Prostate gland (tissue), 2 donors: ENCODE measurements at places on chromosomes 1 and 21.

DNA sequence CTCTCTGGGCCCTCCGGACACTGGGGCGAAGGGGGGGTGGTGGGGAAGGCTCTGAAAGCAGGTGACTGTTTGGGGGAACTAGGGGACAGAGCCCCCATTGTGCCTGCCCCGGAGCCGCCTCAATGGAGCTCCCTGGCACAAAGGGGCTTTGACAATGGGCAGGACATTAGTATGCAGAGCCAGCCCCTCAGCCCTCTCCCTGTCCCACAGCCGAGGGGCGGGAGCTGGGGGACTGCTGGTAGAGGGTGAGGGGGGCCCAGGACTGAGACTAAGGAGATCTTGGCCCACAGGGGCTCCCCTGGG, 7.8 kb downstream of the KCNJ10 start:
- H3K4me3 ChIP-seq: no peak overlapping the region
- H3K36me3 ChIP-seq: no peaks in the 10 kb centered on the region
- no peaks in the 10 kb centered on the region for H3K4me1 ChIP-seq

GRCh38 chr1:231420959-231421545, 1.0 kb downstream of the EGLN1 start:
- H3K4me3 ChIP-seq: peak overlapping the region; percentile 66
- peak overlapping the region; percentile 96 for H3K27ac ChIP-seq
- no peaks in the 10 kb centered on the region for H3K36me3 ChIP-seq
- peaks cover 3% of the 10 kb centered on the region for H3K4me1 ChIP-seq
- H3K27me3 ChIP-seq: no peaks in the 10 kb centered on the region

GRCh38 chr1:177646757-177647730, 322.8 kb downstream of the SEC16B start:
- peaks cover 3% of the 10 kb centered on the region for H3K4me1 ChIP-seq
- no peaks in the 10 kb centered on the region for H3K36me3 ChIP-seq
- peaks cover 3% of the 10 kb centered on the region for H3K27me3 ChIP-seq
- no peak overlapping the region for H3K4me3 ChIP-seq

GRCh38 chr1:68815632-68816031, 318.8 kb upstream of the DEPDC1 start:
- H3K36me3 ChIP-seq: no peaks in the 10 kb centered on the region
- no peak for DNase-seq
- H3K27ac ChIP-seq: no peak overlapping the region
- H3K4me3 ChIP-seq: no peak overlapping the region

- H3K4me3 ChIP-seq: no peak overlapping the region
- no peak overlapping the region for H3K27ac ChIP-seq
- no peaks in the 10 kb centered on the region for H3K36me3 ChIP-seq
- H3K27me3 ChIP-seq: no peaks in the 10 kb centered on the region
Measured at GRCh38 chr1:33685256-33685655, 178.6 kb upstream of the HMGB4 start.

- no peak overlapping the region for H3K4me3 ChIP-seq
- H3K36me3 ChIP-seq: peaks cover 6% of the 10 kb centered on the region
- H3K27me3 ChIP-seq: no peaks in the 10 kb centered on the region
- H3K4me1 ChIP-seq: peaks cover 14% of the 10 kb centered on the region
Measured at GRCh38 chr1:1345860-1346500, 3.2 kb downstream of the DVL1 start.

DNA sequence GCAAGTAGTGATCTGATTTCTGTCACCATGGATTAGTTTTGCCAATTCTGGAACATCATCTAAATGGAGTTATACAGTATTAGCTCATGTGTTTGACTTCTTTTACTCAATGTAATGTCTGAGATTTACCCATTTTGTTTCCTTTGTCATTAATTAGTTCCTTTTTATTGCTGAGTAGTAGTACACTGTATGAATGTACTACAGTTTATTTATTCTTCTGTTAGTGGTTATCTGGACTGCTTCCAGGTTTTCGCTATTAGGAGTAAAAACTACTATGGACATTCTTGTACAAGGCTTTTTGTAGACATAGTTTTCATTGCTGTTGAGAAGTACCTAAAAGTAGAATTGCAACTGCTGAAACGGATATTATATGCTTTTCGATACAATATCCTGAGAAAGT, 14.1 kb downstream of the SUCO start:
- no peaks in the 10 kb centered on the region for H3K4me1 ChIP-seq
- H3K36me3 ChIP-seq: no peaks in the 10 kb centered on the region
- no peak overlapping the region for H3K27ac ChIP-seq
- no peak for DNase-seq
- no peaks in the 10 kb centered on the region for H3K27me3 ChIP-seq

DNA sequence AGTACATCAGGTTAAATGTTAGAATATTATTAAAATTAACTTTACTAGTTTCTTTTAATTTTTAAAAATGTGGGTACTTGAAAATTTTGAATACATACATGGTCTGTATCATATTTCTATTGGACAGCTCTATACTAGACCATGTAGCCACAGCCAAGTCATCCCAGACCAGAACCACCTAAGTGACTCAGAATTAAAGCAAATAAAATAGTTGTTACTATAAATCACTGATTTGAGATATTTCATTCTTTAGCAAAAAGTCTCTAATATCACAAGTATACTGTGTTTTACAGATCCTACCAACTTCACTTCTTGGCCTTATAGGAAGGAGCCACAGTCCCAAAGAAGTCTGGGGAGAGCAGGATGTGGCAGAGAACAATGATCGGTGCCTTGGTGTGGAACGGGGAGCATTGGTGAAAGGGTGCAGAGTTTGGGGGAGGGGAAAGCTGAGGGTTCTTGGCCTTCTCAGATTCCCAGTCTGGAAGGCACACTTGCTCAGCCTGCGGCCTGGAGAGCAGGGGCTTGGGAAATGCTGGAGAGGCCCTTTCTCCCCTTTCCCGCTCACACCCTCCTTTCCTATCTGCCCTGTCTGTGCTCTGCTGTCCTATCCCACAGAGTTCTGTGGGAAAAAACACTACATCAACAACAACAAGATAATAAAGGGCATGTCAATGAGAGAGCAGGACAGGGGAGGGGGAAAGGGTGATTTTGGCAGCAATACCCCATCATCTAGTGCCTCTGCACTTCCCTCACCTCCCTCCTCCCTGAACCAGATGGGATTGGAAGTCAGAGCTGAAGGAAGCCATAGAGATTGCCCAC, 122.1 kb downstream of the NGF start:
- H3K4me3 ChIP-seq: no peak overlapping the region
- no peaks in the 10 kb centered on the region for H3K4me1 ChIP-seq
- no peaks in the 10 kb centered on the region for H3K36me3 ChIP-seq
- H3K27me3 ChIP-seq: no peaks in the 10 kb centered on the region

DNA sequence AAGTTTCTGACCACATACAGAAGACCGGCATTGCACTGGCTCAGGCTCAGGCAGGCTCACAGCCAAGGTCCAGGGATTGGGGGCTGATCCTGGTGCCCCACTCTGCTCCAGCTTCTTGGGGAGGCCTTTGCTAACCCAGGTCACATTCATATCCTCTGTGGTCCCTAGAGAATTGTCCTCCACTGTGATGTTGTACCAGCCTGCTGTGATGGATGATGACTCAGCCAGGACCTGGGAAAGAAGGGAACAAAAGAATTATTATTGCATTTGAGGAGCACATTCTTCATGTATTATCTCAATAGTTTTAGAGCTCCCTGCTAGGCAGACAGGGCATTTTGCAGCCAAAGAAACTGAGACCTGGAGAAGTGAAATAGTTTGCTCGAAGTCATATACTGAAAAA, 114.3 kb upstream of the ETV3 start:
- H3K27me3 ChIP-seq: no peaks in the 10 kb centered on the region
- no peaks in the 10 kb centered on the region for H3K4me1 ChIP-seq
- H3K4me3 ChIP-seq: no peak overlapping the region
- no peak for DNase-seq
- no peaks in the 10 kb centered on the region for H3K36me3 ChIP-seq
- no peak overlapping the region for H3K27ac ChIP-seq

- H3K4me3 ChIP-seq: peak overlapping the region; percentile 41
- no peaks in the 10 kb centered on the region for H3K27me3 ChIP-seq
- no peaks in the 10 kb centered on the region for H3K4me1 ChIP-seq
- no peak for DNase-seq
Measured at GRCh38 chr21:37220433-37220980, 46.6 kb downstream of the VPS26C start.

DNA sequence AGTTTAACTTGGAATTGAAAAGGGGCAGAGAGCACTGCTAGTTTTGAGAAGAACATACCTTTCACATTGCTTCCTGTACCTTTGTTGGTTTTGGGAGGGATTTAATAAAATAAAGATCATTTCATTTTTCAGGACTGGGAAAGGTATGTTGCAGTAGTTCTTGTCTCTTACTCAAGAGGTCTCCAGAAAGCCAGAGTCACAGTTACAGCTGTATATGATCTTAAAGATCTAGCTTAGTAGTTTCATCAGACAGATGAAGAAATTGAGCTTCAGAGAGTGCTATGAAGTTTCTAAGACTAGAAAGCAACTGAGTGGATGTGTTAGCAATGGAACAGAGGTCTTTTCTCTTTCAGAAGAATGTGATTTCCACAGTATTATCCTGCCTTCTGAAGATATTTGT, 1.0 kb downstream of the OR10K2 start:
- H3K36me3 ChIP-seq: no peaks in the 10 kb centered on the region
- no peaks in the 10 kb centered on the region for H3K4me1 ChIP-seq
- H3K4me3 ChIP-seq: no peak overlapping the region
- no peaks in the 10 kb centered on the region for H3K27me3 ChIP-seq
- no peak for DNase-seq

GRCh38 chr1:119674835-119675289, 26.8 kb upstream of the ZNF697 start:
- H3K27ac ChIP-seq: peak overlapping the region; percentile 64
- H3K4me3 ChIP-seq: no peak overlapping the region
- DNase-seq: no peak
- no peaks in the 10 kb centered on the region for H3K27me3 ChIP-seq

DNA sequence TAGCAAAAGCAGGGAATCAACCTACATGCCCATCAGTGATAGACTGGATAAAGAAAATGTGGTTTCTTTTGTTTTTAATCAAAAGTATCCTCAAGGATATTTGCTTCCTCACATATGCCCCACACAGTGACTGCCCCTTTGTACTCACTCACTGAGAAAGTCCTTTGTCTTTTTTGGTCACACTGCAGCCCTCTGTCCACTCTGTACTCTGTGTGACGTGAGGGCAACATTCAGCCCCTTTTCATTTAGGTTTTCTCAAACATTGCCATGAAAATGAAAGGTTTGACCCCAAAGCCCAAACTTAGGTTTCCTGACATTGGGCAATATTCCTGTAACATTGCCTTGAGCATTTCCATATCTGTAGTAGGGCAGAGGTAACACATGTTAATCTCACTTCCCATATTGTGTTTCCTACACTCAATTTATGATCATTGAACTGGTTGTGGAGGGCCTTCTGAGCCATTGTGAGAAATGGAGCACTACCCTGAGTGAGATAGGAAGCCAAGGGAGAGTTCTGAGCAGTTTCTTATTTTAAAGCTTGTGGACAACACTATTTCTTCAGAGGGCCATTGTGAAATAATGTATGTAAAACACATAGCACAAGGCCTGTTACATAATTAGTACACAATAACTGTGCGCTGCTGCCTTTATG, 501.9 kb upstream of the C1orf87 start:
- no peaks in the 10 kb centered on the region for H3K27me3 ChIP-seq
- H3K4me1 ChIP-seq: peaks cover 6% of the 10 kb centered on the region
- no peak for DNase-seq
- no peaks in the 10 kb centered on the region for H3K36me3 ChIP-seq
- no peak overlapping the region for H3K27ac ChIP-seq
- H3K4me3 ChIP-seq: no peak overlapping the region

- no peak for DNase-seq
- H3K27me3 ChIP-seq: no peaks in the 10 kb centered on the region
- no peak overlapping the region for H3K27ac ChIP-seq
- H3K4me1 ChIP-seq: no peaks in the 10 kb centered on the region
- no peak overlapping the region for H3K4me3 ChIP-seq
Measured at GRCh38 chr1:93840956-93841482, 38.0 kb downstream of the DNTTIP2 start.

- no peak for DNase-seq
- no peaks in the 10 kb centered on the region for H3K27me3 ChIP-seq
- H3K4me3 ChIP-seq: no peak overlapping the region
- no peak overlapping the region for H3K27ac ChIP-seq
- H3K36me3 ChIP-seq: no peaks in the 10 kb centered on the region
Measured at GRCh38 chr1:219151467-219151866, 22.2 kb upstream of the LYPLAL1 start.

DNA sequence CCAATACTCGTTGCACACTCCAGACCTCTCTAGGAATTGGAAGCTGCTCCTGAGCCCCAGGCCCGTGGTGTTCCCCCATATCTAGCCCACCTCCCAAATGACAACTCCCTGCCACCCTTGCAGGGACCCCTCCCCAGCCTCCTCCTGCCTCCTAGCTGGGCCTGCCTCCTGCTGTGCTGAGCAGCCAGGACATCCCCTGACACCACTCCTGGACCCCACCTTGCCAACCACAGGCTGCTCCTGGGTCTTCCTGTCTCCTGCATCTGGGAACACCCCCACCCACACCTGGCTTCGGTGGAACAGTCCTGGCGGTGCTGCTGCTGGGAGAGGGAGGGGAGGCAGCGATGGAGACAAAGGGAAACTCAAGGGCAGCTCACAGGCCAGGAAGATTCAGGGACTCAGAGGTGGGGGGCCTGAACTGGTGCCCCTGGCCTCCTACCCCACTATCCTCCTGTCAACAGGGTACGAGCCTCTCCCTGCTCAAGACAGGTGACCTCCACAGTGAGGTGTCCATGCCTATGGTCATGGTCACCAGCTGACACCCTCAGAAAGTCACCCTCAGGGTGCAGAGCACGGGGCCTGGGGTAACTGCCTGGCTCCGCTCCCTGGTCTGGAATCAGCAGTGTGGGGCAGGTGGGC, 81.2 kb downstream of the RIPK4 start:
- DNase-seq: no peak
- H3K27me3 ChIP-seq: no peaks in the 10 kb centered on the region
- no peak overlapping the region for H3K4me3 ChIP-seq
- H3K27ac ChIP-seq: peak overlapping the region; percentile 76
- H3K4me1 ChIP-seq: peaks cover 27% of the 10 kb centered on the region

- DNase-seq: peak; percentile 61
- no peaks in the 10 kb centered on the region for H3K36me3 ChIP-seq
- no peaks in the 10 kb centered on the region for H3K27me3 ChIP-seq
- H3K4me3 ChIP-seq: no peak overlapping the region
Measured at GRCh38 chr1:61640531-61641530, 84.1 kb downstream of the TM2D1 start.

- H3K27ac ChIP-seq: no peak overlapping the region
- no peaks in the 10 kb centered on the region for H3K27me3 ChIP-seq
- H3K4me1 ChIP-seq: peaks cover 2% of the 10 kb centered on the region
- H3K36me3 ChIP-seq: no peaks in the 10 kb centered on the region
- DNase-seq: no peak
Measured at GRCh38 chr1:146032631-146033219, 11.2 kb upstream of the HJV start.
